Fibroblast of the conjunctiva (primary cell): ENCODE measurements at places on chromosomes 2 and 18.

- no peak for DNase-seq
These were observed 46.6 kb upstream of the ZBTB7C start for GRCh38 chr18:48455555-48456478.

- DNase-seq = no peak
These were observed 23.4 kb upstream of the RPL31 start for GRCh38 chr2:100978582-100979191.

GRCh38 chr2:189022053-189022481, 47.9 kb downstream of the COL3A1 start:
- peak; percentile 91 for DNase-seq

DNA sequence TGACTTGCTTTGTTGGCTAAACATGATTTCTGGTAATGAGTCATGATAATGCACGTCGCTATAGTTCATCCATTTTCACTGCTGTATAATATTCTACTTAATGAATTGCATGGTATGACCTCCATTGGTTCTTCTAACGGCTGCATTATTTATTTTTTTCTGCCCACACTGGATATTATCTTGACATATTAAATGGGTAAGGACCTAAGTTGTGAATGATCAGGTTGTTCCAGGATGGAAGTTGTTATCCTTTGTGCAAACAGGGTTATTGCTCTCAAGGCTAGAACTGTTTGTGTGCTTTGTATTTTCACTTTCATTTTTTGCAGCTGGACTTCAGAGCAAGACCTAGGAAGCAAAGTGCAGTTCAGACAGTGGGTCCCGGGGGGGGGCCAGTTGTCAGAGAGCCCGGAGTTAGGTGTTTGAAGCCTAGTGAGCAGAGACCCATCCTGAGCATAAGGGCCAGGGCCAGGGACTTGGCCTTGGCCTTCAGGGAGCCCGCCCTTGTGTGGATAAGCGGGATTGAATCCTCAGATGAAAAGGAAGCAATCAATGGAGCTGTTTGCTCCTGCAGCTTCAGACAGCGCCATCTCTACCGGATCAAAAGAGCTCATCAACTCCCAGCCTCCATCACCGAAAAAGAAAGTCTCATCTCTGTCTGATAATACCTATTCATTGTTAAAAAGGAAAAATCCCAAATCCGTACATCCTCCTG, 48.2 kb downstream of the AGAP1 start:
- DNase-seq = no peak

- DNase-seq = no peak
These were observed 70.5 kb downstream of the CACNB4 start for GRCh38 chr2:152028182-152028862.

- DNase-seq = no peak
These were observed 3.6 kb upstream of the RAB11FIP5 start for GRCh38 chr2:73116182-73116960.

DNA sequence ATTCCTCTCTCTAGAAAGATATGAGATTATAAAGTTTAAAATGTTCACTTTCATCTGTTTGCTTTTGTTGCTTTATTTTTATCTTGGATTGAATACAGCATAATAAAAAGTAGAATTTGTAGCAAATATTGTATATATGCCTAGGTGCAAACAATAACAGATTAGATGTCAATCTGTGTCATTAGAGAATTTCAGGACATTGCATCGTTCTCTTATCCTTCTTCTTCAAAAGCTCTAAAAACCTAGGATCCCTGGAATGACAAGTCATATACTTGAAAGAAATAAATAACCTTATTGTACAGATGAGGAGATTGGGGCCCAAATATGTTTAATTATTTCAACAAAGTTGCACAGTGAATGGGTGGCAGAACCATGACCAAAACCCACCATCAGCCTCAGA, 102.8 kb upstream of the BZW1 start:
- peak; percentile 4 for DNase-seq

DNA sequence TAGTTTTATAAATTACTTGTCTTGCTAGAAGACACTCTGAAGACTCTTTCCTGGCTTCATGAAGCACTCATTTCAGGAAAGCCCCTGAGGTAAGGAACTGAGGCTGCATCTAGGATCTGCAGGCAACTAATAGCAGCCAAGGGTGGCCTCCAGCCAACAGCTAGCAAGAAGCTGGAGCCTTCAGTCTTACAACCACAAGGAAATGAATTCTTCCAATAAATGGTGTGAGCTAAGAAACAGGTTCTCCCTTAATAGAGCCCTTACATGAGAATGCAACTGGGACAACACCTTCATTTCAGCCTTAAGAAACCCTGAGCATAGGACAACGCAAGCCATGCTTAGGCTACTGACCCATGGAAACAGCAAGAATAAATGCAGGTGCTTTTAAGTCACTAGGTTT, 254.6 kb upstream of the RBBP8 start:
- no peak for DNase-seq

DNA sequence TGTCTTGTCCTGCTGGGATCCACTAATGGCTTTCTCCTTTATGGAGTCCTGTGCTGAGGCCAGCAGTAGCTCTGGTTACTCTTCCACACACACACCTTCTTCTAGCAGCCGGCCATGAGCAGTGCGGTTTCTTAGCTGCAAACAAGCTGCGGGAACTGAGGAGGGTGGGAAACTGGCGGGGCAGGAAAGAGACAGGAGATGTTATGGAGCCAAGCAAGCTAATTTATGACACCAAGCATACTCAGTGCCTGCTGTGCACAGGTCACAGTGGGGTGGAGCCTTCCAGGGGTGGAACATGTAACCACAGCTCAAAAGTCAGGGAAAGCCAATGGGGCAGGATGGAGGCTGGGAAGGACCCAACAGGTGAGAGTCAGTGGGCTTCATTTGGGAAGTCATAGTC, 180.8 kb downstream of the FAM210A start:
- DNase-seq = no peak

DNA sequence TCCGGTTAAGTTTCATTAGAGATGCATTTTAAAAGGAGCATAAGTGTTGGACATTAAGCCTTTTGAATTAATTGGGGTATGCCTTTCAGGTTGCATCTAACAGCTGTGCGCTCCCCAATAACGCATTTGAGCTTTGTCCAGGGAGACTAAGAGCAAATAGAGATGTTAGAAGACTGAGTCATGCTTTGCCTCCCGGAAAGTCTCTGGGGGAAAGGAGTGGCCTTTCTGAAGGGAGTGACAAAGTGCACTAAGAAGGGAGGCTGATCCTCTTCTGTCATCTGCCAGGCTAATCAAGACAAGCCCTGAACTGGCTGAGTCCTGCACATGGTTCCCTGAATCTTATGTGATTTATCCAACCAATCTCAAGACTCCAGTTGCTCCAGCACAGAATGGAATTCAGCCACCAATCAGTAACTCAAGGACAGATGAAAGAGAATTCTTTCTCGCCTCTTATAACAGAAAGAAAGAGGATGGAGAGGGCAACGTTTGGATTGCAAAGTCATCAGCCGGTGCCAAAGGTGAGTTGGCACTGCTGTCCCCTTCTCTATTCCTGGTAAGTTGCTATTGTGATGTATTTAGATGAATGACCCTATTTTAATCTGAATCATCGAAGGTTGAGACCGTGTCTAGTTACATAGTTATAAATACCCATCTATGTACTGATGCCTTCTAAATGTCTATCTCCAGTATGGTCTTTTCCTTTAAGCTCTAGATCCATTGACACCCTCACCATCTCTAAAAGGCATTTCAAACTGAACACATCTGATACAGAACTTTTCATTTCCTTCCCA, 12.1 kb downstream of the TTL start:
- no peak for DNase-seq

DNA sequence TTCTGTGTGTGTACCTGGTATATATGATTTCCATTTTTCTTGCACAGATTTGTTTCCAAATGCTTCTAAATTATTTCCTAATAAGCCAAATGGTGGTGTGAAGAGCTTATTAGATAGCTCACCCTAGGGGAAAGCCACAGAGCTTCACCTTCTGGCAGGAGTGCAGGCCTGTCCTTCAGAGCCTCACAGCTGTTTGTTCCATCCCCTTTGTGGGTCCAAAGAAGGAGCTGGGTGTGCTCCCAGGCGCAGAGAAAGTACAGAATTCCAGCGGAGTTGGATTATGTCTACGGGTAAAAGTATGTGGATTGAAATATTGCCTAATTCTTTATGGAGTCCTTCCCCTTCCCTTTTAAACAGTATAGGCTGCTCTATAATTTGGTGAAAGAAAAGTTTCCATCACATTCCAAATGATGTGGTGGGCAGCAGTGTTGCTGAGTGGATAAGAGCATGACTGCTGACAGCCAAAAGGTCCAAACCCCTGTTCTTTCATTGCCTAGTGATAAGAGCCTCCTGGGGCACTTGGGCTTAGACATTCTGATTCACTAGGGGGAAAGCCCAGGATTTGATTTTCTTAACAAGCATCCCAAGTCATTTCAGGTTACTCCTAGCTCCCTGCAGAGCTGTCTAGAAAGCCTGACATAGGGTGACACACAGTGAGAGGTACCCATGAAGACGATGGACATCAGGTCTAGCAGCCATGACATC, 86.6 kb downstream of the WDSUB1 start:
- no peak for DNase-seq

DNA sequence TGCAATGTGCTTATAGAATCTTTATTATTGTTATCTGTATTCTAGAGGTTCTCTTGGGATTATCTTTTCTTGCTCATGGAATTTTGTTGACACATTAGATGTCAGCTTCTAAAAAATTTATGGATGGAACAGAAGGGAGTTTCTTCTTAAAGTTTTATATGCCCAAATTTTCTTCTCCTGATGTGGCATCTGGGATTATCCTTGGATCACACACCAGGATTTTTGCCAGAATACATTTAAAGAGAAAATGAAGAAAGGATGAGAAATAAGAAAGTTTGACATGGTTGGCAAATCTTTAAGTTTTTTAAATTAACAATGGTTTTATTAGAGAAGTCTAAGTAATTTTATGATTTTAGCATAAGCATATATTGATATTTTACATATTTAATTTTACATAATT, 706.7 kb upstream of the TMEFF2 start:
- DNase-seq = no peak

- no peak for DNase-seq
These were observed 102.4 kb downstream of the CACNB4 start for GRCh38 chr2:151996243-151997003.

DNA sequence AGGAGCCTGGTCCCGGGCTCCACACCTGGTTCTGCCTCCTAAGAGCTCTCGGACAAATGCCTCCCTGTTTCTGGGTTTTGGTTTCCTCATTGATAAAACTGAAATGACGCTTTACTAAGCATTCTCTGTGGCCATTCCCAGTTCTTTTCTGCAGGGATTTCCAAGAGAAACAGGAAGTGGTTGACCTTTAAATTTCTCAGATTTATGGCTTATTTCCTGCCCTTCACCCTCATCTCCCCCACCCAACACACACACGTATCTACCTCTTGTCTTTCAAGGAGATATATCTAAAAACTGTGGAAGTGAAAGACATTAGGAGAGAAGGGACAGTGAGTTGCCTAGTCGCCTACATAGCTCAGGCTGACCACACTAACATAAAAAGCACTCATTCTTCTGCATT, 53.0 kb downstream of the PIEZO2 start:
- no peak for DNase-seq

- no peak for DNase-seq
These were observed 47.5 kb downstream of the ANO7 start for GRCh38 chr2:241235859-241236593.

DNA sequence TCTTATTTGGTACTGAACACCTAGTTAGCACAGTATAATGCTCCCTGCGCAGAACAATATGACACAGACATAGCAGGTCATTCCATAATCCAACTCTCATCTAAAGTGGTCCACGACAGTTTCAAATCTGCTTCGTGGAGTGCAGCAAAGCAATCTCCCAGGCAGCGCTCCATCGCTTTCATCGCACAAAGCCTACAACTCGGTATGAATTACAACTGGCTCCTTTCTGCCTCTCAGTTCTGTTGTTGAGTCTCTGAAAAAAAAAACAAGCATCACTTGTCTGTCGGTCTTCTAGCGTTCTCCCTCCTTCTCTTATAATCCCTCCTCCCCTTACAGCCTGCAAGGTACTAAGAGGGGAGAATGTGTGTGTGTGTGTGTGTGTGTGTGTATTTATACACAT, 123.5 kb downstream of the FIGN start:
- DNase-seq = no peak

- no peak for DNase-seq
These were observed 36.2 kb downstream of the ACOXL start for GRCh38 chr2:110768591-110768990.

- DNase-seq = no peak
These were observed 42.5 kb upstream of the BCL11A start for GRCh38 chr2:60595953-60596352.

DNA sequence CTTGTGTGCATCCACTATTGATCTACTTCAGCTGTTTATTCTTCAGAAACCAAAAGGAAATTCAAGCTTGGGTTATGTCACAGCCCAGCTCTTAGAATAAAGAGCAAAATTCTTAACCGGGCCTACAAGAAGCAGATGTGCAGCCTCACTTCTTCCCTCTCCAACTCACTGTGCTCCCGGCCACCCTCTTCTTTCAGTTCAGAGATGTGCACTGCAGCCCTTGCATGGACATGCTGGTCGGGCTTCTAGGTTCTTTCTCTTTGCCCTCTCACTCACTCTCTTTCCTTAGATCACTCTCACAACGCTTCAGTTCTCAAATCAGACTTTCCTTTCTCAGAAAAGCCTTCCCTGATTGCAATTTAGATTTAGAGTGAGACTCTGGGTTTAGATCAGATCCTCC, 104.1 kb downstream of the CHN1 start:
- no peak for DNase-seq

GRCh38 chr2:9001229-9001628, 2.3 kb downstream of the MBOAT2 start:
- DNase-seq = no peak

DNA sequence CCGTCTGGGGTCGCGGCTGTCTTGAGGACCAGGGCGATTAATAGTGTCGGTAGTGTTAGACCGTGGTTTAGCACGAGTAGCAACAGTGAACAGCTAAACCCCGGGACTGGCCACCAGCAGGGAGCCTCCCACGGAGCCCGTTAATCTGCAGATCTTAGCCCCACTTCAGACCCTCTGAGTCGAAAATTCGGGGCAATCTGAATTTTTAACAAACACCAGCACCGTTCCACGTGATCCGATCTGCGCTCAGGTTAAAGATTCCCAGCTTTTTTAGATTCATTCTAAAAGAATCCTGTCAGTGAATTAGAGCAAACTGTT, 479 bp upstream of the ATP5F1A start:
- DNase-seq = no peak
